ENCODE measurements at places on chromosomes 16 and 17. TPM values are rescaled to one million over a fixed set of nuclear protein-coding genes. Genes with fewer than 3 reads are reported as not detected.

- DNase-seq = no peak
Measured at GRCh38 chr16:29204806-29205135, 201.7 kb downstream of the NPIPB11 start.

DNA sequence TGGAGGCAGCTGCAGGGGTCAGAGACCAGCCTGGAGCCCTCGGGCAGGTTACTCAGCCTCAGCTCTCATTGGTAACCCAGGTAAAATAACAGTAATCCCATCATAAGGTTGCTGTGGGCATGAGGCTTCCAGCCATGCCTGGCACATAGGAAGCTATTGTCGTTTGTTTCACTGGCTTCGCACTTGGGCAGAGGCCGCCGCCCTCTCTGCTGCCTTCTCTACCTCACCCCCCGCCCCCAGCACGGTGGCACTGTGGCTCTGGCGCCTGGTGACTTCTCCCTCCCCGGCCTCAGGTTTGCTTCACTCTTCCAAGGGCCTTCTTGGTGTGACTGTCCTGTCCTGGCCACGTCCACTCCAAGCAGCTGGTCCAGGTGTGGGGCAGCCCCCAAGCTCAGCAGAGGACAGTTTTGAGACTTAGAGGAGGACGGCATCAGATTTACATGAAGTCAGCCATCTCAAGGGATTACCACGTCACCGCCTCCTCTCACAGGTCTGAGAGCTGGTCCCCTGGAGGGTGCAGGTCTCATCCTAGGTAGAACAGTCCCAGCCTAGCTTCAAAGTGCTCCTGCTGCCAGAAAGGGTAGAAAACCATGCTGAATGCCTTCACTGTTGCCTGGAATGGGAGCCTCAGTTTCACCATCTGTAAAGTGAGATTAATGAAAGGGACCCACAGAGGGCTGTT is 34.8 kb downstream of the SREBF1 start:
- no peak for DNase-seq

DNA sequence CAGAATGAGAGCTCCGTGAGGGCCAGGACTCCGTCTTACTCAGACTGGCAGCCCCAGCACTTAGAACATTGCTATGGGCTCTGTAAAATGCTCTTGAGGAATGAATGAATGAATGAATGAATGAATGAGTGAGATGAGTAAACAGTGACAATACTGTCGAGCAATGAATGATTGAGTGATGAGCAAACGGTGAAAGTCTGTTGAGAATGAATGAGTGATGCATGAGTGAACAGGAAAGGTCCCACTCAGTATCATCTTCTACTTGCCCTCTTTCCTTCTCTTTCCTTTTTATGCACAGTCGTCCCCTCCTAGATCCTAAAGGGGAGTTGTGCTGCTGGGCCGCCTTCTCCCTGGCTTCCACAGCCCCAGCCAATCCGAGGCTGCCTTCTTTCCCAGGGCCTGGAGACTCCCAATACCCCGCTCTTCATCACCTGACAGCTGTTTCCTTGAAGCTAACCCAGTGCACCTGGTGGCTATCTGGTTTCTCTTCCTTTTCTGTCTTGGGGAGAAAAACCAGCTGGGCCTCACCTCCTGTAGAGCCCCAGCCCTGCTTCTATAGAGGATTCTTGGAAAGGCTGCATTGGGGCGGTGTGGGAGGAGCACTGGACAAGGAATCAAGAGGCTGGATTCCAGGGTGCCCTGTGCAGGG is 32.7 kb upstream of the CACNG1 start:
- DNase-seq = no peak

DNA sequence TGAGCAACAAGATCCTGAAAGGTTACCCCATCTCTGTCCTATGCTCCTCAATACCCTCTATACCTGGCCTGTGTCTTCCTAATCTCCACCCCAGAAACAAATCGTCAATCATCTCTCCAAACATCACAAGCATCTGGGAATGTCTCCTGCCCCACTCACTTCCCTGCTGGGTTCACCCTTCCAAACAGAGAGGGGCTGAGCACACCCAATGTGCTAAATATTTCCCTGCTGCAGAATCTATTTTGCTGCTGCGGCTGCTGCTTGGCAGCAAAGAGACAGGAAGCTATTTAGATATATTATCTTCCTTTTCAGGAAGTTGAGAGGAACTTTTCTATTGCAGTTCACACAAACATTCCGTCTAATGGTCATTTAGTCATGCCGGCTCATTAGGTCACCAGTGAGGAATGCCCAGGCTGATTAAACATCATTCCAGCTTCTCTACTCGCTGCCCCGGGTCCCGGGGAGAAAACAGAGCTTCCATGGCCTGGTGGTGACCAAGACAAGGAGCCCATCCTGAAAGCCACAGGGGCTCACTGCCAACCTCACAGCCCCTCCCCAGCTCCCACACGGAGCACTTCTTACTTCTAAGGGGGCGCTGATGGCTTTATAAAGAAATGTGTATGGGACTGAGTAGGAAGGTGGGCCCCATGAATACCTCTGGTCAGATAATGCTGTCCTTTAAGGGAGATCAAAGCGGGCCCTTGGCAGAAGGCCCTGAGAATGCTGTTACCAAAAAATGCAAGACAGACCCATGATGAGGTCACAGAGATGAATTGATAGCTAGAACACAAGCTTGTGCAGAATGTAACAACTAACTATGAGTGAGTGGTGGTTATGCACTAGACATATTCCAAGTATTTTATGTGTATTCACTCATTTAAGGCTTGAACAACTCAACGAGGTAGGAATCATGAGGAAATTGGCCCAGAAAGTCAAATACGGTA is 218.3 kb downstream of the SOX9 start:
- no peak for DNase-seq

DNA sequence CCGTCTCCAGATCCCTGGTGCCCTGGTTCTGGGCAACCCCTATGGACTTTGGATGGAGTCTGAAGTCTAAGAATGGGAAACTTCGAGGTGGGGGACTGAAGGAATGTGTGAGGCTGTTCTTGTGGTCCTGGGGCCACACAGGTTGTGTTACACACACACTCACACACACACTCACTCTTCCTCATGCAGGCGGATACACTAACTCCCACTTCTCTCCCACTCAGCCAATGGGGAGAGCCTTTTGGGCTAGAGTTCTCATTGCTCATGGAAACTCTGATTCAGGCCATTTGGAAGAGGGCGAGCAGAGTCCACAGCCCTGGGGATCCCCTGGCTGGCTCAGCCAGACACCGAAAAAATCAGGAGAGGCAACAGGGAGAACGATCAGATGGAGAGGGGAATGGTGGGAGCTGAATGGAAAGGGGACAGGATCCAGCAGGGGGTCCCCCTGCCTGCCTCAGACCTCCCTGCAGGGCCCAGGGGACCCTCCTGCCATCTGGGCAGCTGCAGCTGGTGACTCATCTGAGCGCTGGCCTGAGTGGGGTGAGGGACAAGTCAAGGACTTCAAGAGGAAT is 9.1 kb downstream of the IGFBP4 start:
- DNase-seq = no peak

DNA sequence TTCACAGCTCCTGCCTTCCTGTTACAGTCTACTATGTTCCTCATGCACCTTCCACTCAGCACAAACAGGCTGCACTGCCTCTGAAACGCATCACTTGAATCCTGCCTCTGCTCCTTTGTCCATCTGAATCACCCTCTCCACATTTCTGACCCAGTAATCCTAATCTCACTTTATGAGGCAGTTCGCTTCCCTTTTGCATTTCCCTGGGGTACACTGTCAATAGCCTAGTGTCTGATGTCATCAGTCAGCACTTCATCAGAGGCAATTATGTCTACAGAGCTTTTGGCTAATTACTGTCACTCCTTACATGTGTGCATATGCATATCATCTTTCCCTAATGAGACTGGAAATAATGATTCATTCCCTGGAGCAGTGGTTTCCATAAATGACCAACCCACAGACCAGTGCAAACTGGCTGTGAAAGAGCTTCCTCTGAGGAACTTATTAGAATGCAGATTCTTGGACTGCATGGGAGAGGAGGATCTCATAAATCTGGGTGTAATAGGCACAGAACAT is 23.6 kb downstream of the CA4 start:
- no peak for DNase-seq

GRCh38 chr16:72847187-72848027 is 200.5 kb downstream of the ZFHX3 start:
- peak; percentile 40 for DNase-seq

- no peak for DNase-seq
Measured at GRCh38 chr17:82439829-82440365, 10.7 kb downstream of the CYBC1 start.

The KRT40 gene
- not detected for total RNA-seq

The AKTIP gene
- 8.4 TPM for total RNA-seq

- DNase-seq = no peak
Measured at GRCh38 chr16:70605283-70605657, 41.1 kb upstream of the IL34 start.

The GPR139 gene
- not detected for total RNA-seq

The PCGF2 gene
- total RNA-seq = 5.5 TPM

GRCh38 chr16:88844419-88845036 is 12.2 kb downstream of the GALNS start:
- DNase-seq = peak; percentile 53

The AANAT gene
- not detected for total RNA-seq

- no peak for DNase-seq
Measured at GRCh38 chr16:79715061-79715460, 114.5 kb upstream of the MAF start.

DNA sequence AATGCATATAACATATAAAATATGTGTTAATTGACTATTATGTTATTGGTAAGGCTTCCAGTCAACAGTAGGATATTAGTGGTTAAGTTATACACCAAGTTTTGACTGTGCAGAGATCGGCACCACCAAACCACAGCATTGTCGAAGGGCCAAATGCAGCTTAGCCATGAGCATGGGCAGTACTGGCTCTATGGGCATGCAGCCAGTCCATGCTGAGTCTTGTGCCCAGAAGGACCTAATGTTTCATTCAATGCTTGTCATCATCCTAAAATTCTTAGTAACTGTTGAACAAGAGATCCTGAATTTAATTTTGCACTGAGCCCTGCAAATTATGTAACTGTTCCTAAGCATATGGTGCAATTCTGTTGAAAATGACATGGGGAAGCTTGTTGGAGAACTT is 233.4 kb upstream of the HS3ST3A1 start:
- peak; percentile 80 for DNase-seq

DNA sequence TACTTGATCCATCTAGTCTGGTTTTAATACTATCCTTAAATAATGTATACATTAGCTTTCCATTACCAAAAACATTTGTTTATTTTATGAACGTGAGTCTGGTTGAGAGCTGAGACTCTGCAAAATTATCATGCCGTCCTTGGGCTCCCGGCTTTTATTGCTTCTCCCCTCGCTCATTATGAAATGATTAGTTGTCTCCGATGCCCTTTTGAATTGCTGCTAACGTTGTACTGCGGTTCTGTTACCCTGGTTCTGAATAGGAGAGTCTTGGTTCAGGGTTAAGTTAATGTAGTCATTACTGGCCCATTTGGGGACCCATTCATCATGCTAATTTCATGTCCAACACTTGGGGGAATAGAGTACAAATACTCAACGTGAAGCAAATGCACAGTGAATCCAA is 12.8 kb downstream of the XYLT1 start:
- DNase-seq = no peak

DNA sequence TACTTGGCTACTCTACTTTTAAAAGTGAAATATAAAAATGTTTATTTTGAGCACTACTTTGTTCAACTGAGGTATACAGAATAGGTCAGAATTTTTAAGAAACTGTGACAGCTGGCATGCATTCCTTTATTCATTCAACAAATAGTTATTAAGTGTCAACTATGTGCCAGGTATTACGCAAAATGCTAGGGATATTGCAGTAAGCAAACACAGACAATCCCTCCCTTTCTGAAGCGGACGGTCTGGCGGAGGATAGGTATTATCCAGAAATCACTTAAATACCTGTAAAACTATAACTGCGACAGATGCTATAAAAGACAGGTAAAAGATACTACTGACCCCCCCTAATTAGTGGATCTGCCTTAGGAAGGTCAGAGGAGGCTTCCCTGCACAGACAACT is 26.1 kb downstream of the METTL16 start:
- DNase-seq = no peak

The DNAH17 gene
- total RNA-seq = not detected

DNA sequence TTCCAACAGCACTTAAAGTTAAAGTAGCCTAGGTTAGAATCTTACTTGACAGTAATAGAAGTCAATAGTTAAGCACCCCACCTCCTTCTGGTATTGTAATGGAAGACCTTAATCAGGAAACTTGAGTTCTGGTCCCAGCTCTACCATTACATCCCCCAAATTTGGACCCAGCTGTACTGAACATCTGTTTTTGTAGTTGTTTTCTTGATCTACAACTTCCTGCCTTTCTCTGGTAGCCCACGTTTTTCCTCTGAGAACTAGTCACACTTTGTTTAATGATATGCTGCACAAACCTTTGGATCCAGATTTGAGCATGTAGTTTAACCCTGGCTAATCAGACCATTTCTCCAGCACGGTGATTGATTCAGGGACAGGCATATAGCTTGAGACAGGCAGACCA is 505.0 kb downstream of the HS3ST4 start:
- no peak for DNase-seq

GRCh38 chr16:70151391-70151790 is 22.2 kb upstream of the CLEC18C start:
- DNase-seq = no peak

DNA sequence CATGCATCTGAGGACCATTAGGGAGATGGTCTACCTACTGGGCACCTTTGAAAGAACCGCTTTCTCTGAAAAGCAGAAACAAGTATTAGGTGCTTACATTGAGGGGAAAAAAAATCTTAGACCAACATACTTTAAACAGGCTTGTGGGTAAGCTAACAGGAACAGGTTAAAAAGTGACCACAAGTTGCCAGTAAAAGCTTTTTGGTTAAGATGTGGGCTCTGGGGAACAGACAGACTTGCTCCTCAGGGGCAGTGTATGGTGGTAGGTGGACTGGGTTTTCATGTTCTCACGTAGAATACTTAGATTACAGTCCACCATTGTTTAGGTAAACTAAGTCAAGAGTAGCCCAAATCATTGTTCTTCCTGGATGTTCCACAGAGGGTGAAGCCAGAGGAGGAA is 41.2 kb downstream of the REXO5 start:
- no peak for DNase-seq

- no peak for DNase-seq
Measured at GRCh38 chr17:69179227-69179952, 37.7 kb upstream of the ABCA6 start.

The APRT gene
- 349 TPM for total RNA-seq

The ITPRIPL2 gene
- 26.0 TPM for total RNA-seq

Data from G401 (cell line).